Neural progenitor cell (in vitro differentiated cells): ENCODE measurements at places on chromosomes 4 and X.

GRCh38 chr4:30619679-30620078 is 100.5 kb upstream of the PCDH7 start:
- no peaks in the 10 kb centered on the region for H3K36me3 ChIP-seq
- H3K27ac ChIP-seq = no peak overlapping the region
- no peaks in the 10 kb centered on the region for H3K27me3 ChIP-seq
- no peaks in the 10 kb centered on the region for H3K4me1 ChIP-seq

GRCh38 chrX:114152130-114152529 is 431.8 kb upstream of the HTR2C start:
- H3K4me1 ChIP-seq = peaks cover 8% of the 10 kb centered on the region
- H3K36me3 ChIP-seq = no peaks in the 10 kb centered on the region
- H3K27me3 ChIP-seq = no peaks in the 10 kb centered on the region

DNA sequence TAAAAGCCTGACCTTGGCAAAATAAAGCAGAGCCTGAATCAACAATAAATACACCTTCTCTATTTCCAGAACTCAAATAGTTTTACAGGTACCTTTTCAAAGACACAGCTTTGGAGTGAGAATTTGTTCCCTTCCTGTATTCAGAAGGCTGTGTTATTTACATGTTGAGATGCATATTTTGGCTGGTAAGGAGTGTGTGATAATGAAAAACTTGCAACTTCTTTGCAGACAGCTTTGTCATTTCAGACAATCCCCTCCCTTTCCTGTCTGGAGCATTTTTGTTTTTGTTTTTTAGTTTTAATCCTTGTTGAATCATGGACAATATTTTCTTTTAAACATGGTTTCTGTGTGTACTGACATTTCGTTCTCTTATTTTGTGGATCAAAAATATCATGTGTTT is 493.8 kb downstream of the FAT4 start:
- H3K36me3 ChIP-seq = no peaks in the 10 kb centered on the region
- H3K4me3 ChIP-seq = no peak overlapping the region
- DNase-seq = no peak
- H3K27ac ChIP-seq = no peak overlapping the region
- H3K4me1 ChIP-seq = no peaks in the 10 kb centered on the region

DNA sequence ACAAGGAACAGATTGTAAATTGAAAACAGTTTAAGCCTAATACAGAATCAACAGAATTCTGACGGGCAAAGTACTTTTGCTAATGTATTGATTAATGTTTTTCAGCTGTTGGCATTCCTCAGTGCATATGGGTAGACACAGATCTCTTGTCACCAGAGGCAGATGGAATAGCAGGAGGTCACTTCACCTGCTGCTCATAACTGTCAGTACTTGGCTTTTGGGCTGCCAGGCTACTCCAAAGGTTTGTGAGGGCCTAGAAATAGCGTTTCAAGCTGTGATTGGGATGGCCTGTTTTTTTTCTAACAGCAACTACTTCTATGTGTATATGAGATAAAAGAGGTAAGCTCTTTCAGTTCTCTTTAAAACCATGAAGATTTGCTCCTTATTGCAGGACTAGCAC is 307.5 kb upstream of the ANXA10 start:
- H3K4me3 ChIP-seq = no peak overlapping the region
- H3K36me3 ChIP-seq = no peaks in the 10 kb centered on the region
- H3K27me3 ChIP-seq = no peaks in the 10 kb centered on the region
- H3K27ac ChIP-seq = peak overlapping the region; percentile 77
- peak; percentile 3 for DNase-seq
- H3K4me1 ChIP-seq = peaks cover 40% of the 10 kb centered on the region

GRCh38 chrX:133527415-133527814 is 112.1 kb upstream of the GPC4 start:
- no peak for DNase-seq
- H3K27me3 ChIP-seq = no peaks in the 10 kb centered on the region
- H3K4me1 ChIP-seq = no peaks in the 10 kb centered on the region
- no peaks in the 10 kb centered on the region for H3K36me3 ChIP-seq
- no peak overlapping the region for H3K4me3 ChIP-seq

DNA sequence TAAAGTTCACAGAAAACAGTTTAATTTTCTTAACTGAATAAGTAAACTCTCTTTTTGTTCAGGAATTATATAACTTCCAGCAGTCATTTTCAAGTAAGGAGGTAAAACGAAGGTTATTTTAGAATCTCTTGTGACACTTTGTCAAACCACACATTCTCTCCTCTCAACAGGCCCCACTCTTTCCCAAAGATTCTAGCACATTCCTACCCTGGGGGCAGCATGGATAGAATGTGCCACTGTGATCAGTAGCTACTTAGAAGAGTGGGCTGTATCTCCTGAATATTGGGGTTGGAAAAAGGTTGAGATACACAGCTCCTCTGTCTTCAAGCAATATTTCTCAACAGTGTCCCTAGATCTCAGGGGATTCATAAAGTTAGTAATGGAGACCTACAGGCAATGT is 157.6 kb downstream of the EMCN start:
- no peak for DNase-seq
- no peak overlapping the region for H3K27ac ChIP-seq
- no peaks in the 10 kb centered on the region for H3K27me3 ChIP-seq
- H3K4me1 ChIP-seq = peaks cover 3% of the 10 kb centered on the region

DNA sequence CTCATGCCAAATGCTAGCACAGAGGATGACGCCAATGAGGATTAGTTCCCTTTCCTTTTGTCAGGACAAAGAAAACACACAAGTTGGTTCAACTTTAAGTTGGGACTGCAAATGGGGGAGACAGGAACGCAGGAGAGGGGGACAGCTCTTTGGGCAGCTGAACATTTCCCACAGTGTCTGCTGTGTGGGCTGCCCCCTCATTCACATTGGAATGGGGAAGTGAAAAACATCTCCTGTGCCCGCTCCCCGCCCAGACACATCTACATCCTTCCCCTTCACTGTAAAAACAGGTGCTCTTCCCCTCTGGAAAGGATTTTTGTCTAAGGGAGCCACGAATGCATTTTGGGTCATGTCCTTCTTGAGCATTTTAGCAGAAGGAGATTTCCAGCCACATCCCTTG is 44.5 kb upstream of the TBC1D9 start:
- no peak for DNase-seq
- no peaks in the 10 kb centered on the region for H3K36me3 ChIP-seq
- H3K27me3 ChIP-seq = no peaks in the 10 kb centered on the region
- H3K4me3 ChIP-seq = no peak overlapping the region
- no peaks in the 10 kb centered on the region for H3K4me1 ChIP-seq

GRCh38 chr4:8590546-8590880 is 2.1 kb upstream of the CPZ start:
- H3K4me3 ChIP-seq = no peak overlapping the region
- H3K27me3 ChIP-seq = peaks cover 36% of the 10 kb centered on the region
- H3K36me3 ChIP-seq = no peaks in the 10 kb centered on the region
- H3K4me1 ChIP-seq = peaks cover 33% of the 10 kb centered on the region
- DNase-seq = no peak

DNA sequence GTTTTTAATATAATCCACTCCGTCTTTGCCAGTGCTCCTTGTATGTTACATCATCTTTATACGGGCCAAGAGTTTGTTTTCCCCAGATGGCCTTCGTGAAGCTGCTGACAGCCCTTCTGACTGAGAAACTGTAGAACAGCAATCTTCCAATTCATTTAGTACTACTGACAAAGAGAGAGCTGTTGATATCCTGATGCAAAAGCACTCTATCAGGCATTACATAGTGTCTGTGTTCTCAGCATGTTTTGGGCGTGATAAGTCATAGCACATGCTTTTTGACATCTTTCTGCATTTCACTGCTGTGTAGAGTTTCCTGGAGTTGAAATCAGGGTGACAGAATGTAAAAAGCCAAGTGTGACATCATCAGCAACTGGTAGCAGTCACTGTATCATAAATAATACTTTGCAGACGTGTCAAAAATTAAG is 746.3 kb upstream of the FAM241A start:
- no peaks in the 10 kb centered on the region for H3K27me3 ChIP-seq
- H3K4me1 ChIP-seq = no peaks in the 10 kb centered on the region
- no peak overlapping the region for H3K4me3 ChIP-seq
- no peak overlapping the region for H3K27ac ChIP-seq
- H3K36me3 ChIP-seq = no peaks in the 10 kb centered on the region
- no peak for DNase-seq

DNA sequence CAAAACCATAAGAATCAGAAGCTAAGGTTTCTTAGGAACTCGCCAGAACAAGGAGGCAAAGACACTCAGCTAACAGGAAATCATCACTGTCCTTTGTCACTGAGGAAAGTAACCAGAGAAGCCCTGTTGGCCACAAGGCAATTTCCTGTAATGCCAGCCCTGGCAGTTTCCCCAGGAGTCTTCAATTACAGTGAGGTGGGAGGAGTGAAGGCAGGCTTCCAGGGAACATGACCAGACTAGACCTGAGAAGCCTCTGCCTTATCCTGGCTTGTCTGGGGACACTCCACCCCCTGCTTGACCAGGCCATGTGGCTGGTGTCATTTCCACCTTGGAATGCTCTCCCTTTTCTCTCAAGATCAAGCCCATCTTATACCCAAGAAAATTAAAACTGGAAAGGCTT is 125.3 kb downstream of the COL4A6 start:
- peaks cover 5% of the 10 kb centered on the region for H3K36me3 ChIP-seq
- no peak overlapping the region for H3K4me3 ChIP-seq
- peak; percentile 29 for DNase-seq
- peaks cover 4% of the 10 kb centered on the region for H3K4me1 ChIP-seq
- H3K27ac ChIP-seq = no peak overlapping the region
- no peaks in the 10 kb centered on the region for H3K27me3 ChIP-seq

- no peak overlapping the region for H3K27ac ChIP-seq
- no peaks in the 10 kb centered on the region for H3K36me3 ChIP-seq
- no peaks in the 10 kb centered on the region for H3K27me3 ChIP-seq
- H3K4me1 ChIP-seq = no peaks in the 10 kb centered on the region
- DNase-seq = no peak
- no peak overlapping the region for H3K4me3 ChIP-seq
Observed at GRCh38 chr4:76188149-76188548, 25.5 kb downstream of the SCARB2 start.

- no peak overlapping the region for H3K4me3 ChIP-seq
- H3K27me3 ChIP-seq = no peaks in the 10 kb centered on the region
- no peak for DNase-seq
- no peak overlapping the region for H3K27ac ChIP-seq
Observed at GRCh38 chr4:74948236-74948635, 15.3 kb downstream of the PARM1 start.

DNA sequence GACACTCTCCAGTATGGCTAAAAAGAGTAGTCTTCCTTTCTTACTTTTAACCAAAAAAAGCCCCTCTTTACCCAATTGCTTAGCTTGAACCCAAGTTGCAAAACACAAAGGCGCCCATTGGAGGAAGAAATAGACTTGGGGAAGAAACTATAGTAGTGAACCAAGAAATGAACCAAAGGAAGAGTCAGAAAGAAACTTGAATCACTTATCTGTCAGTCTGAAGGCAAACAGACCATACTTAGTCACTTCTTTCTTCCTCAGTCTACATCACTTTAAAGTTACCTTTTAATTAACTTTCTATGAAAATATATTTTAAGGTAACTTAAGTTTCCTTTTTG is 161.4 kb upstream of the GIMD1 start:
- no peaks in the 10 kb centered on the region for H3K4me1 ChIP-seq
- no peak overlapping the region for H3K27ac ChIP-seq
- no peak for DNase-seq

DNA sequence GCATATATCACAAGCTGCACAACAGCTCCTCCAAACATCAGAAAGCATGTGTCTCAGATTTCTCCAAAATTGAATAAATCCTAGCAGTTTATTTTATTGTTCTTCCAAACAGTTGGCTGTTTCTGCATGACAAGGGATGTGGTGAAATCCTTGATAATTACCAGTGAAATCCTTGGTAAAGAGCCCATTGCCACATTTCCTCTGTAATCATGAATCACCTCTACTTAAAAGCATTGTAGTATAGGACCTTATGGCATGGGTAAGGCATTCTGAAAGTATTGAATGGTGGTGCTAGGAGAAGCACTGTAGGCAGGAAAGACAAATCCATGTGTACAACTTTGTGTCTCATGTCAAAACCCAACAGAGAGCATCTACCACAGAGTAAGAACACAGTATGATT is 135.8 kb upstream of the NDST3 start:
- no peak overlapping the region for H3K27ac ChIP-seq
- H3K4me3 ChIP-seq = no peak overlapping the region
- H3K4me1 ChIP-seq = no peaks in the 10 kb centered on the region
- no peaks in the 10 kb centered on the region for H3K27me3 ChIP-seq
- H3K36me3 ChIP-seq = no peaks in the 10 kb centered on the region
- no peak for DNase-seq

- H3K36me3 ChIP-seq = no peaks in the 10 kb centered on the region
- no peak overlapping the region for H3K4me3 ChIP-seq
- peaks cover 21% of the 10 kb centered on the region for H3K4me1 ChIP-seq
- H3K27me3 ChIP-seq = no peaks in the 10 kb centered on the region
- no peak for DNase-seq
- H3K27ac ChIP-seq = no peak overlapping the region
Observed at GRCh38 chr4:123624959-123625358, 228.4 kb downstream of the SPRY1 start.

- no peaks in the 10 kb centered on the region for H3K36me3 ChIP-seq
- DNase-seq = no peak
- H3K4me1 ChIP-seq = no peaks in the 10 kb centered on the region
- H3K27ac ChIP-seq = no peak overlapping the region
- H3K4me3 ChIP-seq = no peak overlapping the region
- H3K27me3 ChIP-seq = no peaks in the 10 kb centered on the region
Observed at GRCh38 chrX:128438082-128438481, 385.9 kb upstream of the ACTRT1 start.

- no peaks in the 10 kb centered on the region for H3K36me3 ChIP-seq
- H3K4me3 ChIP-seq = no peak overlapping the region
- H3K4me1 ChIP-seq = peaks cover 31% of the 10 kb centered on the region
- peaks cover 3% of the 10 kb centered on the region for H3K27me3 ChIP-seq
- no peak for DNase-seq
Observed at GRCh38 chr4:76210452-76210851, 3.2 kb downstream of the SCARB2 start.

DNA sequence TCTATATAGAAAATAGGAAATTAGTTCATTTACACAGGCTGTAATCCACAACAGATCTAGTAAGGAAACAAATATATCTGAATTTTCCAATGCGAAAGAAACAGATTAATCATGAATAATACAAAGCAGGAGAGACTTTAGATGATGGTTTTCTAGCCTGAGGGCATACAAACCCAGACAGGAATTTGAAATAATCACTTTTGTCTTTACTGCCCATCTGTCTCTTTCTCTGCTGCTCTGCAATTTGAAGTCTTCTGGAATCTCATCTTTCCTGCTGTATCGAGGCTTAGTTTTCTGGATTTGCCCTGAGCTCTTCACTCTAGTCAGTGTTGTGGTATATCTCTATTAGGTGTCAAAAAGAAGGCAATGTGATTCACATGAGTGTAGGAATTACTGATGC is 711.8 kb upstream of the FAM241A start:
- DNase-seq = no peak
- H3K36me3 ChIP-seq = no peaks in the 10 kb centered on the region
- H3K4me3 ChIP-seq = no peak overlapping the region
- H3K27ac ChIP-seq = no peak overlapping the region
- no peaks in the 10 kb centered on the region for H3K4me1 ChIP-seq

GRCh38 chr4:149347139-149347538 is 468.5 kb downstream of the IQCM start:
- no peaks in the 10 kb centered on the region for H3K4me1 ChIP-seq
- H3K4me3 ChIP-seq = no peak overlapping the region
- H3K36me3 ChIP-seq = no peaks in the 10 kb centered on the region
